Stimulated activated CD8-positive, alpha-beta memory T cell treated with anti-CD3 and anti-CD28 coated beads, Interleukin-7, amount 100 ng/mL, for 1 hour (primary cell): ENCODE measurements at places on chromosomes 2 and 18.

DNA sequence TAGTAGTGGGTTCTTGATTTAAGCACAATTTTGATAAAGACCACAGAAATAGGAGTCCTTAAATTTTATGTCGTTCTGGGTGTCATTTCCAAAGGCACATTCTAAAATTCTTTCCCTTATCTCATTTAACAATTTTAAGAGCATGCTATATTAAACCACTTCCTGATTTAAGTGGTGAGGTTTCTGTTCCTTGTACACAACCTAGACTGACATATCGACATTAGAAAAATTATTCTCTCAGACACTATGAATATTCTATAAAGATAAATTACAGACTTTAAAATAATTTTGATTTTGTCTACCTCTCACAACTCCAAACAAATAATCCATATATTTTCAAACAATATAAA, 923.8 kb downstream of the LRP1B start:
- DNase-seq: no peak

DNA sequence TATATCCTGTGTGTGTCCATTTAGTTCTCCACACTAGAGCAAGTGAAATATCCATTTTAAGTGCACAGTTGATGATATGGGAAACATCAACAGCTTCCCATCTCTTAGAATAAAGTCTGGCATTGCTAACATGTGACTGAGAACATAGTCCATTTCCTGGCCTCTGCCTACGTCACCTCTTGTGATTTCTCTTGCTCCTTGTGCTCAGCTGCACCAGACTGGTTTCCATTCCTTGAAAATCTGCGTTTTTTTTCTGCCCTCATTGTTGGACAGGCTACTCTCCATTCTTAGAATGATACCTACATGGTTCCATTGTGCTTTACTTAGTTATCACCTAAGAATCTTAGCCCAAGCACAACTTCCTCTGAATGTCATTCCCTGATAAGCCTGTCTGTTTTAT, 851.2 kb upstream of the ID2 start:
- no peak for DNase-seq

GRCh38 chr2:235170536-235171521, 219.0 kb downstream of the SH3BP4 start:
- DNase-seq: no peak

DNA sequence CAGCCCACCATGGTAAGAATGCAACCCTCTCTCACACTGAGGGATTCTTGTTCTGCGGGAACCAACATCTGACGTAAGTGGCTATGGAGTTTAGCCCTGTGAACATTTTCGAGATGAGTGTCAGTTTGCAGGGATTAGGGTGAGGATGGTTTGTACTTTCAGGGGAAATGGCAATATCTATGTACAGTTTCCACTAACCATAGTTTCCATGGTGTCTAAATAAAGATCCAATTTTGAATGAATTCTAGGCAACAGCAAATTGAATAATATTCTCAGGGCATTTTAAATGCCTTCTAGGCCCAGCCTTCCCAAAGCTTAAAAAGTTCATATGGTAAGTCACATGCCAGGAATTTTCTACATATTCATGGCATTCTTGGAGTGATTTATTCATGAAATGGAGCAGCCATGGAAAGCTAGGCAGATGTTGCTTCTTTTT, 105.4 kb upstream of the MMADHC start:
- DNase-seq: no peak

GRCh38 chr2:97798416-97798815, 85.0 kb downstream of the ZAP70 start:
- no peak for DNase-seq

DNA sequence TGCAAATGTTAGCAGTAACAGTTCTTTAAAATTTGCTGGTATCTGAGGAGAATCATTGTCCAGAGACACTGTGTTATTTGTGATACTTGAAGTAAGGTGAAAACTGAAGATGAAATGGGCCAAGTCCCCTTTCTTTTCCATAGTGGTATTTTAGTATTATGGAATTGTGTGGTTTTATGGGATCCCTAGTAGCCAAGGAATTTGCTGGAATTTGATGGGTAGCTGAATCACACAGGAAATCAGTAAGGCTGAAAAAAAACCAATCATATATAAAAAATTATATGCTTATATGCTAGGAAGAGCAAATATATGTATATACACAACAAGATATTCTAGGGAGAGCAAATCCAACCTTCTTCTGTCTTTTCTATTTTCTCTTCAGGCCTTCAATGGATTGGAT, 54.2 kb upstream of the TACR1 start:
- DNase-seq: no peak

- DNase-seq: no peak
These were observed 75.1 kb downstream of the BOLA3 start for GRCh38 chr2:74072565-74072964.

GRCh38 chr2:105396254-105397024, 2.4 kb downstream of the FHL2 start:
- DNase-seq: no peak

DNA sequence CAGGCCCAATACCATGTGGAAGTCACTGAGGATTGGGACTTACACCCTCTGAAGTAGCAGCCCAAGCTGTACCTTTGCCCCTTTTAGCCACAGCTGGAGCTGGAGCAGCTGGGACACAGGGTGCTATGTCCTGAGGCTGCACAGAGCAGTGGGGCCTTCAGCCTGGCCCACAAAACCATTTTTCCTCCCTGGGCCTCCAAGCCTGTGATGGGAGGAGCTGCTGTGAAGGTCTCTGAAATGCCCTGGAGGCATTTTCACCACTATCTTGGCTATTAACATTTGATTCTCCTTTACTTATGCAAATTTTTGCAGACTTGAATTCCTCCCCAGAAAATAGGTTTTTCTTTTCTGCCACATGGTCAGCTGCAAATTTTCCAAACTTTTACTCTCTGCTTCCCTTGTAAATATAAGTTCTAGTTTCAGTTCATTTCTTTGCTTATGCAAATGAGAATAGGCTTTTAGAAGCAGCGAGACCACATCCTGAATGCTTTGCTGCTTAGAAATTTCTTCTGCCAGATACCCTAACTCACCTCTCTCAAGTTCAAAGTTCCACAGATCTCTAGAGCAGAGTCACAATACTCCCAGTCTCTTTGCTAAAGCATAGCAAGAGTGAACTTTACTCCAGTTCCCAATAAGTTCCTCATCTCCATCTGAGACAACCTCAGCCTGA, 213.8 kb upstream of the MGAT5 start:
- DNase-seq: no peak

- no peak for DNase-seq
These were observed 8.6 kb downstream of the KLF7 start for GRCh38 chr2:207157162-207157481.

DNA sequence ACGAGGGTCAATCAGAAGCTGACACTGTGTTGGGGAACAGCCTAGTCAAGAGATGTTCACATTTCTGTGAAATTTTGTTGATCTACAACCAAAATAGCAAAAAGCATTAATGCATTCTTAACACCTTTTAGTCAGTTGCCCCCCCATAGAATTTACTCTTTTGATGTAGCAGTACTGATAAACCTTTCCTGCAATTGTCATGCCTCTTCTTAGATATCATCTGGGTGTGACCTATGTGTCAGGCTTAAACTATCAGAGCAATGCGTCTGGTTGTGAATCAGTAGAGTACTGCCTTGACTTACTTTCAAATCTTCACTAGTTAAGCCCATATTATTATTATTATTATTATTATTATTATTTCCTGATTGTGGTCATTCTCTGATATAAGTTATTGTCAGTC, 61.9 kb downstream of the GREB1L start:
- no peak for DNase-seq

GRCh38 chr18:38851526-38851925, 1285.9 kb upstream of the CELF4 start:
- no peak for DNase-seq

- DNase-seq: no peak
These were observed 12.6 kb upstream of the CXCR4 start for GRCh38 chr2:136130511-136130910.

- no peak for DNase-seq
These were observed 12.0 kb upstream of the DARS1 start for GRCh38 chr2:135997380-135997779.

GRCh38 chr2:200993097-200993496, 29.6 kb upstream of the ORC2 start:
- DNase-seq: no peak

- DNase-seq: no peak
These were observed 281.1 kb upstream of the NCKAP5 start for GRCh38 chr2:133849341-133849740.

- no peak for DNase-seq
These were observed 105.6 kb upstream of the ZNF521 start for GRCh38 chr18:25457601-25458000.

GRCh38 chr18:2981212-2981728, 31.7 kb downstream of the LPIN2 start:
- no peak for DNase-seq

DNA sequence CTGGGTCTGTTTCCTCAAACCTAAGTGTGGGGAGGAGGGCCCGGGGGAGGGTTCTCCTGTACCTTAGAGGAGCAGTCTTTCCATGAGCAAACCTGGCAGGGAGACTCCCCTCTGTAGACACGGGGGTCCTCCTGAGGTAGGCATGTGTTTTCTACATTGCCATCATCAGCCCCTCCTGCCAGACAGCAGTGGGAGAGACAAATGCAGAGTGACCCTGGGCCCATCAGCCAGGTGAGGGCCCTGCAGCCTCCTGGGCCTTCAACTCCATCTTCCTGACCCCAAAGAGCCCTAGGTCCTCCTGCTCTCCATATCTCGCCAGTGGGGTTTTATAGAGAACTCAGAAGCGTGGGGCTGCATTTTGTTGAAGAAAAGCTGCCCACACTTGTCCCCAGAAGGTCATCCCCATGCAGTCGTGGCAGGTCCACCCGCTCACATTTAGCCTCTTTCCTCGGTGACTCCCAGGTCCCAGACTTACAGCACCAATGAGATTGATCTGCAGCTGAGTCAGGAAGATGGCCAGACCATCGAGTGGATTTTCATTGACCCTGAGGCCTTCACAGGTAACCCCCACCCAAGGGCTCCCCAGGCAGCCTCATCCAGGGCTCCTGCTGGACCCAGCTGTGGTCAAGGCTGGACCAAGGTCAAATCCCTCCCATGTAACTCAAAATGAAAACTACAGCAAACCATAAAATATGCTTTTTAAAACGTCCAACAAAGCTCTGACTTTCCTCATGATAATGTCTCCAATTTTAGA, 2.6 kb downstream of the CHRNG start:
- no peak for DNase-seq

DNA sequence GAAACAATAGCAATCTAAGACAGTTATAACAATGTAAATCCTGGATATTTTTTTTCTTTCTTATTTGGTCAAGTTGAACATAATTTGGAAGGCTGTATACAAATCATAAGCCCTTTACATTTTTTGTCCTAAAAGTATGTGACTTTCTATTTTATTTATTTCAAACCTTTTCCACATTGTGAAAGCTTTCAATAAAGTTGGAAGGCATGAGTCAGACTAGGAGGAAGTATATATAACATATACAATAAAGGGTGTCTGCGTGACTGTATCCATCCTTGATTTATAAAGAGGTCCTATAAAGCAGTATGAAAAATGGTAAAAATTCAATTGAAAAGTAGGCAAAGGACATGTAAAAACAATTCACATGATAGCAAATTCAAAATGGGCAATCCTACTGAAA, 44.4 kb downstream of the CRACDL start:
- no peak for DNase-seq

- DNase-seq: no peak
These were observed 475.6 kb upstream of the VRK2 start for GRCh38 chr2:57570961-57571360.

- no peak for DNase-seq
These were observed 180.3 kb upstream of the PKDCC start for GRCh38 chr2:41867553-41867952.

DNA sequence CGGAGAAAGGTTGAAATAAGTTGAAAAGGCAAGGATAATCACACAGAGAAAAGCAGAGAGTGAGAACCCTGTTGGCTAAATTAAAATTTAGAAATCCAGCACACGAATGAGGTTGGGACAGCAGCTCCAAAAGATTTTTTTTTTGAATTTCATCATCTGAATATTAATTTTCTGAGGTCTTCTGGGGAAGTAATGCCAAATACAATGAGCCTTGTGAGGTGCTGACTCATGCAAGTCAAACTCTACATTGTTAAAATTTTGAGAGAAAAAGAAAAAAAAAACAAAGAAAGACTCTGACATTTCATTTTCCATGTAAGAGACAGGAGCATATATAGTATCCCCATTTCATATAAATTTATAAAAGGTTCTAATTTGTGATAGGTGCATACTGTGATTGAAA, 614.2 kb upstream of the CDH2 start:
- no peak for DNase-seq

GRCh38 chr2:133286326-133286922, 281.8 kb downstream of the NCKAP5 start:
- DNase-seq: no peak

- DNase-seq: no peak
These were observed 48.6 kb downstream of the SF3B1 start for GRCh38 chr2:197386242-197386641.

DNA sequence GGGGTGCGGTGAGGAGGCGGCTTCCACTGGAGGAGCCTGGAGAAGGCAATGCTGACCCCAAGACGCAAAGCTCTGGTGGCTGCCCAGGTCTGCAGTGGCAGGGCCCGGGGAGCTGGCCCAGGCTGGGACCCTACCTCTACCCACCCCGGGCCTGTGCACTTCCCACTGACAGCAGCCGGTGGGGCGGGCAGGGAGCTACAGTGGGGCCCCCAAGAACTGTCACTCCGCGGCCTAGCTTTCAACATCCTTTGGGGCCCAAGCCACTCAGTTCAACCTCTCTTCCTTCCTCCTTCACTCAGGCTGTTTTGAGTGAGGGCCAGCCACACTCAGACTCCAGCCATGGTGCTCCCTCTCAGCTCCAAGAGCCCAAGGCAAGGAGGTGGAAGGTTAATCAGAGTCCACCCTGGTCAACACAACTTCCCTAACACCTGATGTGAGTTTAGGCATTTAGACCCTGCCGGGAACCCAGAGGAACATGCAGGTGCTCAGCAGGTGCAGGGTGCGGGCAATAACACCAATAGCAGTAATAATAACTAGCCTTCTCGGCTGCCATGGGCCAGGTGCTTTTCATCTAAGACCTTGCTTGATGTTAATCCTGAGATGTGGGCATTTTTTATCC, 93.6 kb downstream of the ZFP36L2 start:
- DNase-seq: no peak

DNA sequence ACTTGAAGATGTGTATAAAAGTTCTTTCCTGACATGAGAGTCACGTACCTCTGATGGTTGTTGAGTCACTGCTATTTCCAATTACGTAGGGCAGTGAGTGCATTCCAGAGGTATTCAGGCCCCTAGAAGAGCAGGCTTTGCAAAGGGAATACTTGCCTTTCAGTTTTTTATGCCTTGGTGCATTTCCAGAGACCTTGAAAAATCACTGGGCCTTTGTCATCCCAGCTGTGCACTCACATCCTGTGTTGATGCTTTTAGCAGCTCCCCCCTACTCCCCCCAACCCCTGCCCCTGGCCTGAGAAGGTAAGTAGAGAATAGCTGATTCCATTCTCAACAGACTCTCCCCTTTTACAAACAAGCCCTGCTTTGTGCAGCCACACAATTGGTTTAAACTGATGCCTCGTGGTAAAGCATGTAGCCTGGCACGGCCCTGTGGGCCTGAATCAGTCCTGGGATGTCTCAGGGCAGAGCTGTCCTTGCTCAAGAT, 174.2 kb downstream of the PRPF40A start:
- no peak for DNase-seq

GRCh38 chr18:60188958-60189357, 183.6 kb downstream of the MC4R start:
- DNase-seq: no peak

GRCh38 chr2:209113026-209113425, 310.8 kb upstream of the MAP2 start:
- no peak for DNase-seq

- DNase-seq: peak; percentile 14
These were observed 633 bp downstream of the NABP1 start for GRCh38 chr2:191678437-191679100.

- DNase-seq: no peak
These were observed 300.9 kb downstream of the ARHGAP15 start for GRCh38 chr2:143429932-143430679.
